ENCODE measurements at places on chromosomes 1 and 21.

GRCh38 chr21:20250337-20250736 is 747.9 kb upstream of the NCAM2 start:
- DNase-seq, result no peak

GRCh38 chr1:205670611-205671430 is 9.5 kb downstream of the SLC45A3 start:
- DNase-seq, result no peak

- DNase-seq, result no peak
These were observed 193.0 kb downstream of the CACNA1E start for GRCh38 chr1:181676269-181676668.

- DNase-seq, result no peak
These were observed 37.1 kb upstream of the CSF1 start for GRCh38 chr1:109873278-109874175.

DNA sequence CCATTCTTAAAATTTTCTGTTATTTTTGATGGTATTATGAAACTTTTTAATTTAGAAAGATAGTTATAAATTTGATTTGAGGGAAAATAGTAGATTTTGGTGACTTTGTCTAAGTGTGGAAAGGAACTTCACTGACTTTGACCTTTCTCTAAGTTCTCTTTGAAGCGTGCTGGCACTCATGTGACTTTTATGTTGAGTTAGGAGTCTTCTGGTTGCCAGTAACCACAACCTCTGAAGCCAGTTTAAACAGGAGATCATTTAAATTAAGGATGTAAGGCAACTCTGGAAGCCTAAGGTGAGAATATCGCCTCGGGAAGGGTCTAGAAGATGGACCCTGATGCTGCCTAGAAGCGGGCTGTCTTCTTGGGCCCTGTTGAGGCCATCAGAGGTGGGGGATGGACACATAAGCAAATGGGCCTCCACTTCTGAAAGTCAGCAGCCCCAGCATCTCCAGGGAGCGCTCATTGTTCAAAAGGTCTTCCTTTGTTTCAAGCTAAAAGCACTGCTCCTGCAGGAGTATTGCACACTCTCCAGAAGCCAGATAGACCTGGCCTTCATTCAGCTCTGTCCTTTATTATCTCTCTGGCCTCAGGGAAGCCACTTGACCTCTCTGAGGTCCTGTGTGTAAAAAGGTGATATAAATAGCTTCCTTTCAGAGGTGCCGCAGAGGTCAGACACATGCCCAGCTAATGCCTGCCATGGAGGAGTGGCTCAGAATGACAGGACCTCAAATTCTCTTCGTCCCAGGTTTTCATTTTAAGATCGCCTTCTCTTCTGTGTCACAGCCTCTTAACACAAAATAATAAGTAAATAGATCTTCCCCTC is 5.1 kb upstream of the RCAN1 start:
- DNase-seq, result no peak
